ENCODE measurements at places on chromosomes 7 and 10.

- DNase-seq: no peak
Measured at GRCh38 chr10:76150139-76150875, 718.9 kb downstream of the LRMDA start.

- no peak for DNase-seq
Measured at GRCh38 chr7:34991938-34992840, 45.1 kb downstream of the DPY19L1 start.

DNA sequence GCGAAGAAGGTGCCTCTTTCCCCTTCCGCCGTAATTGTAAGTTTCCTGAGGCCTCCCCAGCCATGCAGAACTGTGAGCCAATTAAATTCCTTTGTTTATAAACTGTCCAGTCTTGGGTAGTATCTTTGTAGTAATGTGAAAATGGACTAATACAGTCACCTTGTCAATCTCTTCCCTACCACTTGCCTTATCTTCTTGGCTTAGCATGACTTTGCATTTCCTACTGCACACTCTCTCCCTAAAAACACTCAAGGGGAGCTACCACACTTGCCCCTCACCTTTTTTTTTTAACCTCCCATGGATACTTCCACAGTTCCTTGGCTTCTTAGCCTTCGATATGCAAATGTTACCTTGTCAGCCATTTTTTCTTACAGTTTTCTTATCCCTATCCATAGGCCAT lies 7.4 kb upstream of the CDK6 start:
- no peak for DNase-seq

DNA sequence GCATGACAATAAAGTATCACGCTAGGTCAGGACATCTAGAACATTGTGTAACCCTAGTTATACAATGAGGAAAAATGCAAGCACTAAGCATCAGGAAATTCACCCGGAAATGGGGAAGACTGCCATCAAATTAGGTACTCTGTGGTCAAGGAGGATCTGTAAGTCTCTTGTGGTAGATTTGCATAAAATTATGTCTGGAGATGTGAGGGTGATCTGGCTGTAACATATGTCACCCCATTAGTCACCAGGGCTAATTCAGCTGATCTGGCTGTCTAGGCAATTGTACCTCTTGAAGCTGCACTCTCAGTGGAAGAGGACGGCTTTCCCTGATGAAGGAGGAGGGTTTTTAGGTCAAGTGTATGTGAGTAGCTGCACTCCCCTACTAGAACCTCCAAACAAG lies 14.8 kb downstream of the AKR1D1 start:
- no peak for DNase-seq

DNA sequence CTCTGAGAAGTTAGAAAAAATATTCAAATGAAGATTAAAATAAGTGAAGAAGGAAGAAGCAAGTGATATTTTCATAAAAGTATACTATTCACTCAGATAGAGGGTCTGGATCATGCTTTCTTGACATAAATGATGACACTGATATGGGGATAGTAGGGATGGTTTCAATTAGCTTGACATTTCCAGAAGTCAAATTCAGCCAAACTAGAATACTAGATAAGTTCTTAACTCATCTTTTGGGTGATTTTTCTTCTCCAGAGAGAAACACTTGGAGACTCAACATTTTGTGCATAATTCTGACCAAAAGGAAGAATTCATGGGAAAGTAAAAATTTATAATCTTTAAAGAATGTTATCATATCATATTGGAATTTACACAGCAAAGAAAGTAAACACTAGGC lies 152.0 kb upstream of the LRGUK start:
- no peak for DNase-seq

GRCh38 chr10:6503171-6503570 lies 76.9 kb downstream of the PRKCQ start:
- no peak for DNase-seq

DNA sequence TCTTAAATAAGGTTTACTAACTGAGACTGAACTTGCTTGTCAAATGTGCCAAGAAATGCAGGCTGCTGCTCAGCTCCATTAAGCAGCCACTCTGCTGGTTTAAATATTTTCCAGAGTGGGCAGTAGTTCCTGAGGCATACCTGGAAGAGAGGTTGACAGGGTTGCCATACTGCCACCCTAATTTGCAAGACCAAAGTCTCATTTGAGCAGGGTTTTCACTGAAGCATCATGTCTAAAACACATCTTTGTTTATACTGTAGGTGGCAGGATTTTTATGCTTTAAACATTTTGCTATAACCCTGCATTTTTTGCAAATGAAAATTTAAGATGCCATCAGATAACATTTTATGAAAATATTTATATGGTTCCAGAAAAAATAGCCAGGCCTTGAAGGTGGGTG lies 618.0 kb upstream of the LRRTM3 start:
- DNase-seq: peak; percentile 0

DNA sequence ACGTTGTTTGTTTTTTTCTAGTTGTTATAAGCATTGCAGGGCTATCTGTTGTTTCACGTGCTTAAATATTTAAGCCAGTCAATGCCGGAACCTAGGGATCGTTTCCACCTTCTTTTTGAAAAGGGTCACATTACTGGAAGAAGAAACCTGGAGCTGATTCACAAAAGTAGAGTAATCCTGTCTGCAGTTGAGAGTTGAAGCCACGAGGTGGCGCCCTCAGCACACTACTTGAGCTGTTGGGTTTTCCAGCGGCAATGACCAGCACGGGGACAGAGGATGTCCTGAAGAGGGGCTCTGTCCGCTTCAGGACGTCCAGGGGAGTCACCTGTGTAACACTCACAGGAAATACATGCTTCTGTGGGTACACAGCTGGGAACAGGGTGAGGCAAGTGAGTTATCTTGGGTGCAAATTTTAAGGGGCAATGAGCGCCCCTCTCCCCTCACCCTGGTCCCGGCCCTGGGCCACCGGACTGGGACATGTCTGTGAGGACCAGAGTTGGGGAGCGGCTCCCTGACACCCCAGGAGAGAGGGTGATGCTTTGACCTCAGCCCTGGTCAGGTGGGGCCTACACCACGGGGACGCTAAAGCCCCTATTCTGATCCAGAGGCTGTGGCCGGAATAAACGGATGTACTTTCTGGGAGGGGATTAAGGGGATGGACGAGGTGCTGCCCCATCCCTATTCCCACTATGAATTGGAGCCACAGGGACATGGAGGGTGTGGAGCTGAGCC lies 26.3 kb upstream of the WDFY4 start:
- DNase-seq: peak; percentile 49

DNA sequence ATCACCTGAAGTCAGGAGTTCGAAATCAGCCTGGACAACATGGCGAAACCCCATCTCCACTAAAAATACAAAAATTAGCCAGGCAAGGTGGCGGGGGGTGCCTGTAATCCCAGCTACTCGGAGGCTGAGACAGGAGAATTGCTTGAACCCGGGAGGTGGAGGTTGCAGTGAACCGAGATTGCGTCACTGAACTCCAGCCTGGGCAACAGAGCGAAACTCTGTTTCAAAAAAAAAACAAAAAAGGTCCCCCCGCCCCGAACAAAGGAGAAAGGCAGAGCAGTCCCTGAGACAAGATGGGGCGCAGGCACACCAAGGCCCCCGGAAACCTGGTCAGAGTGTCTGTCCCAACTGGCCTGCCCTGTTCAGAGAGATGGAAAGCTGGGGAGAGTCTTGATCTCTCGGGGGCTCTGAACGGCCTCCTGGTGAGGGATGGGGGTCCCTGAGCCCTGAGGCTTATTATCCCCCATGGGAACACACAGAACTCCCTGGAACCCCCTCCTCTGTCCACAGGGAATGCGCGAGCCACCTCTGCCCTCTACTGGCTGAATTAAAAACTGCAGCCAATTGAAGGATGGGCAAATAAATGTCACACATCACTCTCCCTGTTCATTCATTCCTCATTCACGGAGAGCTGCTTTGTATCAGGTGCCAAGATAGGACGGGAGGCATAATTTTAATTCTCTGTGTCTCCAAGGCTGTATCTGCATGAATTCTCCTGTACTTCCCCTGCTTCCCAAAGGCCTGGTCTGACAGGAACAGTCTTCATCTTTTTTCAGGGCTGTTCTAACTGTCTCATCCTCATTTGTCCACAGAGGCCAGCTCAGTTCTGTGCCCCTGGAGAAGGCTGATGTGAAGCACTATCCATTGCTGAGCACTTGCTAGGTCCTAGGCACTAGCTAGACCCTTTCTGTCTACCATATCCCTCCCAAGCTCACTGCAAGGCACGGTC lies 28.9 kb downstream of the MAT1A start:
- peak; percentile 6 for DNase-seq

DNA sequence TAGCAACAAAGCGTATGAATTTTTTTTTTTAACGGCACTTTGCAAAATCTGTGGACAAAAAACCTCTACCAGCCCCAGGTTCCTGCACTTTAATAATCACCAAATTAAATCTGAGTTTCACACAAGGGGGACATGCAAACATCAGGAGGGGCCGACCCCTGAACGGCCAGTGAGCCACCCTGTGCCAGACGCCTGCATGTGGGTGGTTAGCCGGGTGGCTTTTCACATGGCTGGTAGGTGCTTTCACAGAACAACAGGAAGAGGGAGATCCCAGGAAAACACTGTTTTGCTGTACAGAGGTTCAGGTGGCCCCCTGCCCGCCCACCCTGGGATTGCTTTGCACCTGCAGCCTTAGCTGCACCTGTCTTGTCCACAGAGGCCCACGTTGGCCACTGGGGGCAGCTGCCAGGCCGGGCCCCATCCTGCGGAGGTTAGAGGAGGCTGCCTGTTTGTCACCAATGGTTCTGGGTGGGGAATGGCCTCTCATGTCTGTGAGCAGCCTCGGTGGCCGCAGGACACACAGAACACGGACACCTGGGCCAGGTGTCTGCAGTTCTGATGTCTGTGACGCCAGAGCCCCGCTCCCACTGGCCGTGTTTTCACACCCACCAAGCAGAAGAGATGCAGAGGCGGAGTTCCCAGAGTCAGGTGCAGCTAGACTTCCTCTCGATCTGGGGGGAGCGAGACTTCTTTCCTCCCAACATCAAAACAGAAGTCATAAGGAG lies 107.7 kb downstream of the FAM53B start:
- DNase-seq: no peak

DNA sequence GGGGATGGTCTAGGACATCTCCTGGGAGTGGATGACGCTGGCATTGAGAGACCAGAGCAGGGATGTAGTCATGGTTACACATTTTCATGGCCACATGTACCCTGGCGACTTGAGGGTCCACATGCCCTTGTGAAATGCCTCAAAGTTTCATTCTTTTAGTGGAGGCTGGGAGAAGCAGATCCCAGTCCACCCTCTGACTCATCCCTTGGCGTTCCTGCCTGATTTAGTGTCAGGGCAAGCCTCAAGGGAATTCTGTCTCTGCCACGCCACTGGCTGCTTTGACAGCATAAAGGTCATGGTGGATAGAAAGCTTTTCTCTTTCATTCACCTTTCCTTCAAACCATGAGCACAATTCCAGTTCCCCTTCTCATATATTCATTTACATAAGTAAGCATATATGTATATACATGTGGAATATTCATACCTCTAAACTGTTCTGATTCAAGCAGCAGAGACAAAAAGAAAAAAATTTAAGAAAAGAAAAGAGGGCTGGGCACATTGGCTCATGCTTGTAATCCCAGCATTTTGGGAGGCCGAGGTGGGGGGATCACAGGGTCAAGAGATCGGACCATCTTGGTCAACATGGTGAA lies 21.8 kb upstream of the KIF5B start:
- DNase-seq: no peak

- no peak for DNase-seq
Measured at GRCh38 chr7:11689096-11689495, 142.9 kb downstream of the THSD7A start.

GRCh38 chr10:112335868-112336265 lies 38.0 kb upstream of the ACSL5 start:
- no peak for DNase-seq

DNA sequence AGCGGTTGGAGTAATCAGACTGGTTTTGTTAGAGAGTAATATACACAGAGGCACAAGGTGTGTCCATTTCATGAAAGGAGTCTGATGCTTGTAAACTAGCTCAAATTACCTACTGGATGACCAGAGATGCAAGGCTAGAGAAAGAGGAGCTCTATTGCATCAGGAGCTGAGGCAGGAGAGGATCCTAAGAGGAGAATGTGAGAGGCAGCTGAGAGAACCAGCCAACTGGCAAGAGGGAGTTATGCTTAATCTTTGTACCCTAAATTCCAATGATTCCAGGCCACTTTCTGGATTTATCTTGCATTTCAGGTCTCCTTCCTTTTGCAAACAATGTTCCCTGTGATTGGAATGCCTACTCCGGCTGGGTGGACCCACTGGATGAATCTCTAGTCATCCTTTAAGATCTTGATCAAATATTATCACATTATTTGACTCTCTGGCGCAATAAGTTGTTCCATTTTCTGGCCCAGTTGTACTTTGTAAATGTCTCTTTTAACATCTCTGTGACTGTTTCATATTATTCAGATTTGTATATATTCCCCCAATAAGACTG lies 57.5 kb upstream of the PTPN12 start:
- DNase-seq: no peak

DNA sequence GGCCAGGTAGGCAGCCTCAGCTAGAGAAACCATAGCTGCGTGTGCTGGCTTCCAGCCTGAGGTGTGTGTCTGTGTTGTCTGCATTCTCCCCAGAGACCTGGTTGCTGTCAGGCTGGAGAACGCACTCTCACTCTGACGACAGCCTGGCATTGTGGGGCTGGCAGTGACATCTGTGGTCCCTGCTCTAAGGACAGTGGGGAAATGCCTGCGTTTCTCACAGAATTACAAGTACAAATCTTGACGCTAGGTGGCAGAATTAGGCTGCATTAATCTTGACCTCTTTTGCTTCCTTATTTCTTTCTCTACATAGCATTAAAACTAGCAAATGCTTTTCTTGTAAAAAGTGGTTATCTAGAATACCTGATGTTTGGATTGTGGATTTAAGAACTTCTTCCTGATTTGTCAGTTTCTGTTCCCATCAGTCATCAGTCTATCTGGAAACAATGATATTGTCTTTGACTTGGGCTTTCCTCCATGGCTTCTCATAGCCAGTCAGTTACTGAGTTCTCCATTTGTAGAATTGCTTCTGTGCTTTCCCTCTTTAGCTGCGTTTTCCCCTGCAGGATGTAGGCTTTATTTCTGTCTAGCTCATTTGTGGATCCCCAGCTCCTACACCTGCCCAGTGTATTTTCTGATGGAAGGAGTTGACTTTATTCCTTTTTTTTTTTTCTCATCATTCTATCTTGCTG lies 86.0 kb downstream of the FANK1 start:
- DNase-seq: peak; percentile 39

- no peak for DNase-seq
Measured at GRCh38 chr10:114310346-114310745, 71.3 kb downstream of the VWA2 start.

DNA sequence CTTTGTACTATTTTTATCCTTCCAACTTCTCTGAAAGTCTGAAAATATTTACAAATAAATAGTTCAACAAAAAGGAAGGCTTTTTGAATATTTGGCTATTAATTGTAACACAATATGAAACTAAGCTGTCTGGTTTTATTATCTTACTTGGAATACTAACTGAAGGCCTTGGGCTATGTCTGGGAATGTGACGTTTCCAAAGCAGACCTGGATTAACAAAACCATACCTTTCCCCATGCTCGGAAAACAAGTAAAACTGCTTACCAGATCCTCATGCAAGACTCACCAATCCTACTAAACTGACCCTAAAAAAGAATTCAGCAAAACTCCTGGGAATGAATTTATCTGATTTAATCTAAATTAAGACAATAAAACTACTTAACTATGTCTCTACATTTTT lies 116.4 kb downstream of the ATE1 start:
- DNase-seq: no peak
